ENCODE measurements at places on chromosomes 1 and 21.

- no peak for DNase-seq
Measured at GRCh38 chr21:45003331-45004058, 63.7 kb downstream of the SLX9 start.

DNA sequence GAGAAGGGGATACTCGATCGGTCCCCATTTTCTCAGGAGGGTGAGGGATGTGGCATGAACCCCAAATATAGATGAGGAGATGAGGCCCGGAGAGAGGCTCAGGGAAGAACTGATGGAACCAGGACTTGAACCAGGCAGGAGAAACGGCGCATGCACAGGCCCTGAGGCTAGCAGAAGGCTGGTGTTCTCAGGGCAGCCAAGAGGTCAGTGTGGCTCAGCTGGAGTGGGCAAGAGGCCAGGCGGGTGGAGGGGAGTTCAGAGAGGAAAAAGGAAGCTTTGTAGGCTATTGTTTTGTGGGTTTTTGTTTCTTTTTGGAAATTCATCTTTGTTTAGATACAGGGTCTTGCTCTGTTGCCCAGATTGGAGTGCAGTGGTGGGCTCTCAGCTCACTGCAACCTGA lies 122.0 kb downstream of the LACTBL1 start:
- DNase-seq = no peak

GRCh38 chr1:94790246-94790645 lies 29.9 kb upstream of the SLC44A3 start:
- no peak for DNase-seq

DNA sequence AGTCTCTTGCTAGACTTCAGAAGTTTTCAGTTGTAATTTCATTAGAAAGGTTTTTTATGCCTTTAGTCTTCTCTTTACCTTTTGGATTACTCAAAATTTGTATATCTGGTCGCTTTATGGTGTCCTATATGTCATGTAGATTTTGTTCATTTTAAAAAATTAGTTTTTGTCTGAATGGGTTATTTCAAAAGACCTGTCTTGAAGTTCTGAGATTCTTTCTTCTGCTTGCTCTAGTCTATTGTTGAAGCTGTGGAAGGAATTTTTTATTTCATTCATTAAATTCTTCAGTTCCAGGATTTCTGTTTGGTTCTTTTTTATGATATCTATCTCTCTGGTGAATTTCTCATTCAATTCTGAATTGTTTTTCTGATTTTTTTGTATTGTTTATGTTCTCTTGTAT lies 46.5 kb upstream of the GCLM start:
- no peak for DNase-seq

GRCh38 chr21:21714426-21714825 lies 716.2 kb downstream of the NCAM2 start:
- no peak for DNase-seq

- DNase-seq = no peak
Measured at GRCh38 chr1:220565670-220566069, 37.7 kb downstream of the MARK1 start.

DNA sequence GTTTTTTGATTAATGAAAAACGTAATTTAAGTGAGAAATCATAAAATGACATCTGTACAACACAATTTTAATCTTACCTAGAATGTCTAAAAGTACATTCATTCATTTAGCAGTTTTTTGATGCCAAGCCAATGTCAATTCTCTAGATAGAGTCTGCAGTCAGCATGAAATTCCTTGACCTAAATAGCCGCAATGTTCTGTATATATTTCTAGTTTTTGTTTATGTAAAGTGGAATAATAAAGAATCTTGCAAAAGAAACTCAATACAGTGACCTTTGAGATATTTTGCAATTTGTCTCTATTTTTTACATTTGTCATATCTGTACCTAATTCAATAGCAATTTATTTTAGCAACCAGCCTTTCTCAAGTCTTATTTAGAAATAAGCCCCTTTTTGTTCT lies 176.0 kb downstream of the ATP6V1G3 start:
- DNase-seq = no peak

GRCh38 chr1:167676916-167677848 lies 44.6 kb upstream of the MPZL1 start:
- DNase-seq = peak; percentile 29

Data from GM10248 (cell line).